MG63 (cell line): ENCODE measurements at places on chromosomes 5 and 9. TPM values are rescaled to one million over a fixed set of nuclear protein-coding genes. Genes with fewer than 3 reads are reported as not detected.

Gene HSPB3
- 2.3 and 6.5 TPM in 2 replicates for total RNA-seq

Gene SNX30
- total RNA-seq, result 5.8 and 31.5 TPM in 2 replicates

Gene GPR150
- not detected in 2 replicates for total RNA-seq

Gene DYNC2I2
- 117 and 122 TPM in 2 replicates for total RNA-seq

Gene MUSK
- total RNA-seq, result 1.9 and 2.2 TPM in 2 replicates

Gene EGFLAM
- not detected in 2 replicates for total RNA-seq

Gene GABRA1
- total RNA-seq, result not detected in 2 replicates

Gene EIF4E1B
- not detected in 2 replicates for total RNA-seq

Gene HTR4
- total RNA-seq, result not detected in 2 replicates

Gene CCL27
- not detected in 2 replicates for total RNA-seq

Gene C9orf153
- not detected in 2 replicates for total RNA-seq

Gene IL5
- not detected in 2 replicates for total RNA-seq

Gene STARD4
- total RNA-seq, result 9.8 and 13.5 TPM in 2 replicates

Gene FBP1
- total RNA-seq, result 0.96 TPM in 1 of 2 replicates, not detected in the other

Gene MLANA
- not detected in 2 replicates for total RNA-seq

Gene CDKN2B
- not detected in 2 replicates for total RNA-seq

Gene IL11RA
- total RNA-seq, result 10.2 and 16.9 TPM in 2 replicates

Gene CATSPER3
- total RNA-seq, result 0.59 and 1.5 TPM in 2 replicates

Gene TRPM3
- not detected in 2 replicates for total RNA-seq

Gene ITGA2
- total RNA-seq, result 0.95 and 2.6 TPM in 2 replicates

Gene GFI1B
- total RNA-seq, result not detected in 2 replicates

Gene TLR4
- 3.5 and 3.9 TPM in 2 replicates for total RNA-seq

Gene TLX3
- total RNA-seq, result not detected in 2 replicates

Gene SEMA5A
- total RNA-seq, result 22.3 and 27.9 TPM in 2 replicates

Gene FBN2
- total RNA-seq, result 6.2 and 8.9 TPM in 2 replicates

Gene C5orf63
- total RNA-seq, result 2.5 and 12.2 TPM in 2 replicates

Gene SPINK1
- total RNA-seq, result not detected in 2 replicates

Gene TIMD4
- total RNA-seq, result not detected in 2 replicates

Gene KIF27
- 0.69 and 1.8 TPM in 2 replicates for total RNA-seq
